ENCODE measurements at places on chromosomes 5 and 9.

DNA sequence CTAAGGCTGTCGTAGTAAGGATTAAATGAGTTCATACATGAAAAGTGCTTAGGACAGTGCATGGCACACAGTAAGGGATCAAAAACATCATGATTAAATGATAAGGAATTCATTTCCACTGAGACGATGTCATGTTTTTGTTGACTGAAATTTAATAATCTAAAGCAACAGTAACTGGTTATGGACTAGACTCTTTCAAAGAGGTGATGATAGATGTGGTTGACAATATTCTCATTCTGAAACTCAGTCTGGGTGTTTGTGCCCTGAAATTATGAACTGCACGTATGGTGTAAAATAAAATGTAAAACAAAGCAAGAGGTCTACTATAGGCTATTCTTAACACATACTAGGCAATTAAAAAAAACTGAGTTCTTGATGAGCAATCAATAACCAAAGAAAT, 280.0 kb downstream of the DENND1A start:
- DNase-seq, result no peak

DNA sequence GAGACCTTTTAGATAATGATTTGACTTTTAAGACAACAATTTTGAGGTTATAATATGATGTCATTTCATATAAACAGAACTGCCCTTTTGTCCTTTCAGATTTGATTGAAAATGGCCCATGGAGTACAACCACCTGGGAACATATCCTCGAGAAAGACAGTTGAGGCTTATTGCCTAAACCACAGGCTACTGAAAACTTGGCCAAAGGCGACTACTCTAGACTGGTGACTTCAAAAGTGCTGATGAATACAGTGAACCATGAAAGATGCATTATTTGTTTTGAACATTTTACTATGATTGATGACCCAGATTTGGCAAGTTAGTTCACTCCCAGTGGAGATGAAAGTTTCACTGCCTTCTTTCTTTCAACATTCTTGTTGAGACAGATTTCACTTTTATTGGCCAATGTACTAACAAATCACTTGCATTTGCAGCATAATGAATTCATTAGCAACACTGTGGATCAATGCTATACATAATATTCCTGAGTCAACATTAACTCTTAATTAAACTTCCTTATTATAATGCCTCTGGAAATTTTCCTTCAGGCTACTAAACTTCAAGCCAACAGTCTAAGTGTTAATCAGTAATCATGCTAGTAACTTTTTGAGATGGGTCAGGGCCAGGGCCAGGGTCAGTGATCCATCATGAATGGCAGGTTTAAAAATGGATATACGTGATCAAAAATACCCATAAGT, 480.3 kb downstream of the RAB3C start:
- DNase-seq, result no peak

DNA sequence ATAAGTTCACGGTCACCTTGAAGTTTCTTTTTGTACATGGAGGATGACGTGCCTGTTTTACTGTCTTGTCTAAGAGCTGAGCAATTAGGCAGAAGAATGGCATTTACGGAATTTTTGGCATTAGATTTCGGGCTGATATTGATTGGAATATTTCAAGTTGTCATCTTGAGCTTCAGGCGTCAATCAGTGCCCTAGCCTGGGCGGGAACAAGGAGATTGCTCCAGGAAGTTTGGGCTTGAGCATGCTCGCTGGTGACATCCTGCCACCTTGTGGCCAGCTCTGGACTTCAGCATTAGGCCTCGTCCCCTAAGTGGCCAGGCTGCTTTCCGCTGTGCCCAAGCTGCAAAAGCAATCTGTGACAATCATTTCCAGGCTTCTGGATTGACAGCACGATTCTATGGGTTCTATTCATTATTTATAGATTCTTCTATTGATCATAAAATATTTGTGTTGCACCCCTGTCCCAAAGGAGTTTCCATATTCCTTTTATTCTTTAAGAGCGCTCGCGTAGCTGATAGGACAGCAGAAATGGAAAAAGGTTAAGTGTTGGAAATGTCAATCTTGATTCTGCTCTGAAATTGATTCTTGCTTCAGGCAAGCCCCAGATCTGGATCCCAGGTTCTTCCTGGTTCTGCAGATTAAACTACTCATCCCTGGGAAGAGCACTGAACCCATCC, 79.3 kb downstream of the SLC28A3 start:
- peak; percentile 55 for DNase-seq

DNA sequence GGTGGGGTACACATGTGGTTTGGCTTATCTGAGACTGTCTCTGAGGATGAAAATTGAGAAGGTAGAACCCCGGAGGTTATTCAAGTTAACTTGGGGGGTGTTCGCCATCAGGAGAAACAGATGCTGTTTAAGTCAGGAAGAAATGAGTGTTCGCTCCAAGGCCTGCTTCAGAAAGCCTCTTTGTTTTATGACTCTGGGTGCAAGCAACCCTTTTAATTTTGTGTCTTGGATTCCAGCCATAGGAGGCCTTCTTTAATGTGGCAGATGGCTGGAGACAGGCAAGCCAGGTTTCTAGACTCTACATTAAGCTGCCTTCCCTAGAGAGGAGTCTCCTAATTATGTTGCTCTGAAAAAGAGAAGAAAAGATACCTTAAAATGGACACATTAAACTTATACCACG, 4.2 kb upstream of the SMAD5 start:
- no peak for DNase-seq

GRCh38 chr5:146805081-146805480, 73.5 kb downstream of the PPP2R2B start:
- DNase-seq, result no peak

DNA sequence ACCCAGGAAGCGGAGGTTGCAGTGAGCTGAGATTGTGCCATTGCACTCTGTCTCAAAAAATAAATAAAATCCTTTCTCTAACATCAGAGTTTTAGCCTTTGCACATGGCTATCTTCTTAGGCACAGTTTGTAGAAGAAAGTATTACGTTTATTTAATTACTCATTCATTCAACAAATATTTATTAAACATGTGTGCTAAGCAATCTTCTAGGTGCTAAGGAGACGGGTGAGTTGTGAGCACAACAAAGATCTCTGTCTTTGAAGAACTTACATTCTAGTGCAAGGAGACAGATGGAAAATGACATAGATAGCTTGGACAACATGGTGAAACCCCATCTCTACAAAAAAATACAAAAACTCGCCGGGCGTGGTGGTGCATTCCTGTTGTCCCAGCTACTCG, 122.3 kb upstream of the MYO10 start:
- no peak for DNase-seq

DNA sequence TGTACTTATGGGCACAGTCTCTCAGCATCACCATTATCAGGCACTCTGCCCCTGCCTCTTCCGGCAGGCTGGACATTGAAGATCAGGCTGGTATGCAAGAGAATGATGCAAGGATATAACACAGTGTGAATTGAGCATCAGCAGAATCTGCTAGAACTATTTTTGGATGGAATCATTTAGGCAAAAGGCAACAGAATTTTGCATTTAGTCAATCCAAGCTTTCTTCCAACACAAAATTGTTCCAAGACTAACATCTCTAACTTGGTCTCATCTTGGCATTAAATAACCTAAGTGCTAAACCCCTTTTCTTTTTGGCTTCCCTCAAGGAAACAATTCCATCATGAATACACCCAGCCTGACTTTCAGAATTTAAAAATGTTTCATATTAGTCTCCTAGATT, 339.9 kb downstream of the PRELID2 start:
- no peak for DNase-seq

GRCh38 chr5:8577792-8578191, 708.8 kb downstream of the MTRR start:
- DNase-seq, result no peak

GRCh38 chr9:86275962-86276361, 6.4 kb downstream of the ISCA1 start:
- no peak for DNase-seq

- DNase-seq, result peak; percentile 37
These were observed 84.7 kb downstream of the PARP8 start for GRCh38 chr5:50751064-50751657.

DNA sequence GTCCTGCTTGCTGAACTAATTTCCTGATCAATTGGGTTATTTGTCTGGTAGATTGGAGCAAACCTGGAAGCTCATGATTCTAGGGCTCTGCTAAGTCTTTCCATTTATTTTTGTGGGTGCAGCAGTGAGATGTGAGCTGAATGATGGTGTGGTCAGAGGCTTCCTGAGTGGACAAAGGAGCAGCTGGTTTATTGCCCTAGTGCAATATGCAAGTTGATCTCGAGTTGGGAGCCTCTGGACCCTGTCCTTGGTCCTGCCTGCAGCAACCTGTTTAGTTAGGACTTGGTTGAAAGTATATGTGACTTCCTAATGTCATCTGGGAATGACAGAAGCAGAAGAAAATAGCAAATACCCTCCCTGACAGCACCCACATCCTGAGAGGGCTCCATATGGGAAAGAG, 4.2 kb upstream of the UNC5A start:
- DNase-seq, result no peak

- no peak for DNase-seq
These were observed 190.3 kb downstream of the SYK start for GRCh38 chr9:90991953-90992352.

DNA sequence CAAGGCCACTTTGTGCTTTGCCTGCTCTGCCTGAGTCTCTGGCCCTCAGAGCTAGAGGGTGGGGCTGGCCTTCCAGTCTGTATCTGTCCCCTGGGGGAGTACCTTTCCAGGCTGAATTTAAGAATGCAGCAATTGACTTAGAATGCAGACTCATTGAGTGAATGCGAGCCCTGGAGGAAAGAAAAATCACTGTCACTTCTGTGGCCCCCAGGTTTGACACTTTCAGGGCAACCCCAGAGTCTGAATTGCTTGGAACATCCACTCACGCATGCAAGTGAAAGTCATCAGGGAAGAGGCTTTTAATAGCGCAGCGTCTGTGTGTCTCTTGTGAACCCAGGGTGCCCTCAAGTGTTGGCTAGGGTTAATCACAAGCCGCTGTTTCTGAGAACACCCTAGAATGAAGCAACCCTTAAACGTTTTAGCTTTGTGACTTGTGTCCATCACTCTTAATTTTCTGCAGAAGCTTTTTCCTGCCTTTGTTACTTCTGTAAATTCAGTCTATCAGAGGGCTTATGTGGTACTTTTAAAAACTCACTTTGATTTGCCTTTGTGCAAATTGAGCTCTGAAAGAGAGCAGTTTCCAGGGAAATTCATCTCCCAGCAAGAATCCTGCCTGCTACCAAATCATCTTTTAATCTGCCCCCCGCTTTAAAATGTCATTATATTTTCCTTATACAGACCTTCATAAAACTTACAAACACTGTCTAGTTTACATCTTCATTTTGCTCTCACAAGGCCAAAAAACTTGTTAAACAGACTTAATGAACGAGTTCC, 146.8 kb upstream of the IQGAP2 start:
- peak; percentile 66 for DNase-seq

GRCh38 chr5:122420537-122421236, 108.7 kb downstream of the SNCAIP start:
- DNase-seq, result no peak

DNA sequence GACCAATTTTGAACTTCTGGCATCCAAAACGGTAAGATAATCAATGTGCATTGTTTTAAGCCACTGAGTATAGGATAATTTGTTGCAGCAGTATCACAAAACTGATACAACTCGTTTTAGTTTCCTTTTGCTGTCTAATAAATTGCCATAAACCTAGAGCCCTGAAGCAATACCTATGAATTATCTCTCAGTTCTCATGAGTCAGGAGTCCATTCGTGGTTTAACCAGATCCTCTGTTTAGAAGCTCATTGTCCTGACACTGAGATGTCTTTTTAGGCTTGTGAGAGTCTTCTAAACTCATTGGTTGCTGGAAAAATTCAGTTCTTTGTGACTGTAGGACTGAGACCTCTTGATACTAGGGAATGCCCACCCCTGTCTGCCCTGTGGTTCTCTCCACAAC, 262.9 kb downstream of the SEMA5A start:
- no peak for DNase-seq

GRCh38 chr5:1511651-1512540, 11.9 kb downstream of the LPCAT1 start:
- no peak for DNase-seq

DNA sequence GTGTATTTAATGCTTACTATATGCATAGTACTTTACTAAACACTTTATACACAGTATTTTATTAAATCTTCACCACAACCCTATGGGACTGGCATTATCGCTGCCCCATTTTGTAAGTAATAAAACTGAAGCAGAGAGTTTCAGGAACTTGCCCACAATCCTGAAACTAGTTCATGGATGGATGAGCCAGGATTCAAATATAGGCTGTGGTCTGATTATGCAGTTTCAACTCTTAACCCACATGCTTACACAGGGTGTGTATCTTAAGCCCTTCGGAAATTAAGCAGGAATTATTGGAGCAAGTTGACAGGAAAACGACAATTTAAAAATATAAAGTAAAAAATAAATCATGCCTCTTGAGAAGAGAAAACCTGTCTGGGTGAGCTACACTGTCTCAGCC, 109.0 kb downstream of the ATP10B start:
- no peak for DNase-seq

- no peak for DNase-seq
These were observed 208.2 kb downstream of the DAB2IP start for GRCh38 chr9:121859646-121860045.

GRCh38 chr9:79471580-79472543, 99.9 kb upstream of the TLE4 start:
- DNase-seq, result peak; percentile 18

GRCh38 chr9:116749176-116749575, 62.1 kb downstream of the TRIM32 start:
- no peak for DNase-seq

DNA sequence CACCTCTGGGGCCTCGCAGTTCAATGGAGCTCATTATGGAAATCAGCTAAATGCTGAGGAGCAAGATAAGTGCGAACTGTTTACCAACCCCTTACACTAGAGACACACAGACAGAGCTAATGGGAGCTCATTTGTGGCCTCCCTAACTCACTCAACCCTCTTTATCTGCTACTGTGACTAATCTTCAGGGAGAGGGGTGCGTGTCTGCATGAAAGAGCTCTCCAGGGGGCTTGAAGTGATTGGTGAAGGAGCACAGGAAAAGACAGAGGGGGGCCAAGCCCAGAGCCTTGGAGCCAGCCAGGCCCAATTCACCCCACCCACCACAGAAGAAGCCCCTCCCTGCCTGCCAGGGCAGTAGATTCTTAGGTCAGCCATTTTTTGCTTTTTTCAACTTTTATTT, 466.8 kb upstream of the BRINP1 start:
- no peak for DNase-seq

DNA sequence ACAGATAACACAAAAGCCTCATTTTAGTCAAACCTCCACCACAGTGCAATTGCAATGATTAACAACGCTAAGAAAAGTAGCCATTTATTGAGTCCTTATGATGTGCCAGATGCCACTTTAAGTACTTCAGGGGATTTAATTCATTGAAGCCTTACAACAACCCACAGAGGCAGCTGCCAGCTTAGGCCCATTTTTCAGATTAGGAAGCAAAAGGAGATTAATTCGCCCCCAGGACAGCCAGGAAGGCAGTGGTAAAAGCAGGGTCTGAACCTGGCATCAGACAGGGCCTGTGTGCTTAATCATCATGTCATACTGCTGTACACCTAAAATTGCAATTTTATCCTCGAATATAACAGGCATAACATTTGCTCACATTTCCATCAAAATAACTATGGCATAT, 23.9 kb downstream of the MED27 start:
- no peak for DNase-seq

GRCh38 chr5:163379298-163380155, 57.9 kb upstream of the CCNG1 start:
- DNase-seq, result no peak

GRCh38 chr9:96294159-96294545, 7.8 kb downstream of the HSD17B3 start:
- DNase-seq, result no peak

- no peak for DNase-seq
These were observed 64.3 kb downstream of the KCNT1 start for GRCh38 chr9:135766251-135766650.
